ENCODE measurements at places on chromosomes 6 and 20.

GRCh38 chr6:118982575-118982911 lies 47.6 kb upstream of the MCM9 start:
- no peak for DNase-seq

- no peak for DNase-seq
Observed at GRCh38 chr6:42124223-42124836, 18.1 kb downstream of the C6orf132 start.

GRCh38 chr20:61925555-61926252 lies 140.0 kb downstream of the TAF4 start:
- peak; percentile 41 for DNase-seq

DNA sequence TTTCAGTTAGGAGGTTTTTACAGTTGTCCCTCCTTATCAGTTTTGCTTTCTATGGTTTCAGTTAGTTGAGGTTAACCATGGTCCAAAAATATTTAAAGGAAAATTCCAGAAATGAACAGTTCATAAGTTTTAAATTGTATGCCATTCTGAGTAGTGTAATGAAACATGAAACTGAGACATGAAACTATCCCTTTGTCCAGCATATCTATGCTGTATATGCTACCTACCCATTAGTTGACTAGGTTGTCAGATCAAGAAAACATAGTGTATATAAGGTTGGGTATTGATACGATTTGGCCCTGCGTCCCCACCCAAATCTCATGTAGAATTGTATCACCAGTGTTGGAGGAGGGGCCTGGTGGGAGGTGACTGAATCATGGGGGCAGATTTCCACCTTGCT lies 39.1 kb downstream of the VGLL2 start:
- no peak for DNase-seq

- DNase-seq: no peak
Observed at GRCh38 chr6:45488889-45489288, 111.2 kb upstream of the SUPT3H start.

- DNase-seq: no peak
Observed at GRCh38 chr6:41657131-41658094, 19.1 kb downstream of the MDFI start.

DNA sequence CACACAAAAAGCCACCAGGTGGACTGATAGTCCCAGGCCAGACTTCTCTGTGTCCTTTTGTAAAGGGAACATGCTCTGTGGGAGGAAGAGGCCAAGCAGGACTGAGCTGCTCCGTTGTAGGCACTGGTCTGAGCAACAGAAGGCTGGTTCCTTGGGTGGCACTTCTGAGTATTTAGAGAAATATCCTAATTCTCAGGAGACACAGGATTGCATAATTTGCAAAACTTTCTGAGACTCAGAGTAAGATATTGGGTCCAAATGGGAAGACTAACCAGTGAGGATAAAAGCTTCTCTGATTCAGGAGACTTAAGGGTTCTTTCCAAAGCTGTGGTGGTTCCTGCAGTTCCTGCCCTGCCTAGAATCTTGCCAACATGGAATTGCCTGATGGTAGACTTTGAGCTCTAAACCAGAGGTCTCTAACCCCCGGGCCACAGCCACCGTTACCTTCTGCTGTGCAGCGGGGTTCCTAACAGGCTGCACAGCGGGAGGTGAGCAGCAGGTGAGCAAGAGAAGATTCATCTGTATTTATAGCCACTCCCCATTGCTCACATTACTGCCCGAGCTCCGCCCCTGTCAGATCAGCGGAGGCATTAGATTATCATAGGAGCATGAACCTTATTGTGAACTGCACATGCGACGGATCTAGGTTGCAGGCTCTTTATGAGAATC lies 107.0 kb downstream of the OLIG3 start:
- DNase-seq: no peak

DNA sequence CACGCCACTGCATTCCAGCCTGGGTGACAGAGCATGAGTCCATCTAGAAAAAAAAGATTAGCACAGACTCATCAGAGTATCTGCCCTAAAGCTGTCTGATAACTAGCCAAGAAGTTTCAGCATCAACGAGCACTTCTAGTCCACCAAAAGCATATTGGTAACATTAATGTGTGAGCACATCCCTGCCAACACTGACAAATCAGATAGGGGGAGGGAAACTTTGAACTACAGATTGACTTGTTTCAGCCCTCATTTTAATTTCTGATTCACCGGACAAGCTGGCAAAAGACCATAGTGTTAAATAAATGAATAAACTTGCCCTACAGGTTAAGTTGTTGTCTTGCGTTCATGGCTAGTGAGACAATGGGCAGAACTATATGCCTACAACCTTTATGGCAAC lies 7.7 kb upstream of the SEC63 start:
- no peak for DNase-seq

DNA sequence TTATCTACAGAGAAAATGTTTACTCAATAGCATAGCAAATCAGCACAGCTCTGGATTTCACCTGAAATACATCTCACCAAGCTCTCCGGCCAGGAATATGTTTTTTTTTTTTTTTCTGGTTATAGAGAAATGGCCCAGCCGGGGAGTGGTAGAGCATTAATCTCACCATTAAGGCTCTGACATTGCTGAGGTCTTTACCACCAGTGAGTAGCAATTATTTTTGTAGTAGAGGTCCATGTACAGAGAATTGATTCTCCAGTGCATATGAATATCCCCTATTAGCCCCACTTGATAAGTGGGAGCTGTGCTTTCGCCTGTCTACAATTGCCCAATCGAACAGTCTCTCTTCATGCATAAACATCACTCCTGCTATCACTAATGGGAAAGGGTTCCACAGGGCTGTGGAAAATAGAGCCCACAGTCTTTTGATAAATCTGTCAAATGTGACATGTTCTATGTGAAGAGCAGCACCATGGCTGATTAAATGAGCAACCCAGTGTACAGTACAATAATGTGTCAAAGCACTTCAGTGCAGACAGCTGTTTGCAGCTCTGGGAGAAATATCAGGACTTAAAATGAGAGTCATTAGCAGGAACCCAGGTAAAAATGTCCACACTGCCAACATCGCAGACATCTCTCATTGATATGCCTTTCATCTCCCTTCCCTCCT lies 227.1 kb upstream of the ID4 start:
- DNase-seq: no peak

DNA sequence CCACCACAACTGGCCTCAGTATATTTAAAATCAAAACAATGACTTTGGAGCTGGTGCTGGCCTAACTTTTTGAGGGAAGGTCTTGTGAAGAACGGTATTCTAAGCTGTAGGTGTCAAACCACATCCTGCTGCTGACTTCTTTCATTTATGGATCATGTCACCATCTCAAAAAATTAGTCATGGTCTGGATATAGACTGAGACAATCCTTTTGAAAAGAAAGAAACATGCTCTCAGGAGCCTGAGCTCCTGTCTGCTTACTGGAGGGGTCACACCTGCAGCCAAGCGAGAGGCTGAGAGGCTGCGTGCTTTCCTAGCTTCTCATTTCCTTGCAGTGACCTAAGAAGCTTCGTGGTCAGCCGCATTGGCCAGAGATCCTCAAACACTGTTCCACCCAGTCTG lies 55.2 kb downstream of the TIAM2 start:
- DNase-seq: no peak

- DNase-seq: peak; percentile 14
Observed at GRCh38 chr6:27312146-27312949, at the start of gene POM121L2. Gene POM121L2 (minus strand): TSS chr6:27312273. CDS start chr6:27312170, 103 bp downstream.

- DNase-seq: no peak
Observed at GRCh38 chr20:55386686-55387085, 618.6 kb downstream of the CBLN4 start.

DNA sequence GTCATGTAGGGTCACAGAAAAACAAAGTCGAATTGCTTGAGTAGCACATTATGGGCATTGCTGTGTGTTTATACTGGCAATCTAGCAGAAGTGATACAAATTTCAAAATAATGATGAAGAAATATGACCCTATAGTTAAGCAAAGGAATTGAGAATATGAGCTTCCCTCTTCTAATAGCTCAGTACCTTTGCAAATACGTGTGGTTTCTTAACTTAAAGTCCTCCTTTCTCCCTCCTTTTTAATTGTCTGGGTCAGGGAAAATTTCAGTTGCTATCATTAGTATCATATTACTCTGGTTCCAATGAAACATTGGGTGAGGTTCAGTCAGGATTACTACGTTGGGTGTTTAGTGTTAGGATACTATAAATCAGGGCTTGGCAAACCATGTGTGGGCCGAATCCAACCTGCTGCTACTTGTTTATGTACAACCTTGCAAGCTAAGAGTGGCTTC lies 166.8 kb upstream of the CARMIL1 start:
- no peak for DNase-seq

GRCh38 chr6:4698901-4699659 lies 77.1 kb upstream of the CDYL start:
- DNase-seq: no peak

- no peak for DNase-seq
Observed at GRCh38 chr6:129592516-129593232, 117.3 kb downstream of the ARHGAP18 start.

DNA sequence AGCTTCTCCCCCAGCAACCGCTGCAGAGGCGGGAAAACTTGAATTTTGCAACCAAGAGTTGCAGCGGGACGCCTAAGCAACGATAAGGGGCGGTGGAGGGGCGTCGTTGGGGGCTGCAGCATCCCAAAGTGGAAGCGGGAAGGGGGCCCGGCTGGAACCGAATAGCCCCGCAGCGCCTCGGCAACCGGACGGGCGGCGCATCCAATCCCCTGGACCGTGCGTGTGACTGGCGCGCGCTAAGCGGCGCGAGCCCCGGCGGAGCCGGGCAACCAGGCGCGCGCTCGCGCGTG lies 670 bp upstream of the PARD6B start:
- DNase-seq: no peak

DNA sequence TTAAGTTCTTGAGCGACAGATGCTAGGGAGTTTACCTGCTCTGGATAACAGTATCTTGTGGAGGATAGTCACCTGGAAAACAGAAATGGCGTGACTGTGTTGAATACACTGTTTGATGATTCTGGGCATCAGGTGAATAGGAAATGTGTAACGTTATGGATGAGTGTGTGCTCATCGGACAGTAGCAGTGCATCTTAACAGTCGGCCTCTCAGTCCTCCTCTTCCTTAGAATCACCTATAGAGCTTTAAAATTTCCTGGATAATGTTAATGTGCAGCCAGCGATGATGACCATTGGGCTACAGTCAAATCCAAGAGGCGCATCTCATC lies 217.7 kb downstream of the OR2B2 start:
- DNase-seq: no peak

DNA sequence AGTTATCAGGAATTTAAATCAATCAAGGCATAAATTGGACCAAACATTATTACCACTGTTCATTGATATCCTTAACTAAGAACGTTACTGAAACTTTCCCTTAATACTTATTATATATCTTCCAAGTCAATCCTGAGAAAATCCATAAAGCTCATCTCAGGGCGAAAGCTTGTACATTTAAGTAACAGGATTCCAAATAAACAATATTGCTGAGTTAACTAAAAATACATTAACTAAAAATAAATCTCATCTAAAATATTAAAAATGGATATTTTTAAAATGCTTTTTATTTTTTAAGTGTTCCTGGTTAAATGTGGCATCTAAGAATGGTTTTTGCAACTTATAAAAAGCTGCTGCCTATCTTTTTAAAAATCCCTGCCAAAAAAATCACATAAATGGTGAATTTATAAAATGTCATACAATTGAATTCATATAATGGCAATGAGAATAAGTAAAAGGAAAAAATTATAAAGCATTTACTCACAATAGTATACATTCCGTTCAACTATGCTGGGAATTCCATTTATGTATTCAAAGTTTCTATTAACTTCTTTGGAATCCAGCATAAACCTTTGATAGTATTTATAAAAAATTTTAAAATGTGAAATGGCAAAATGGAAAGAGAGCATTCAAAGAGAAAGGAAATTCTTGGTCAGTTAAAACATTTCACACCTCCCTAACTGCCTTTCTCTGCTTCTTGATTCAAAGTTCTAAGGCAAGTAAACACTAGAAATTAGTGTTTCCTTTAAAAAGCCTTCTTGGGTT lies 20.8 kb upstream of the GMDS start:
- no peak for DNase-seq
